Spleen (tissue), 13 donors: ENCODE measurements at places on chromosomes 2 and 18. TPM values are rescaled to one million over a fixed set of nuclear protein-coding genes. Genes with fewer than 3 reads are reported as not detected.

DNA sequence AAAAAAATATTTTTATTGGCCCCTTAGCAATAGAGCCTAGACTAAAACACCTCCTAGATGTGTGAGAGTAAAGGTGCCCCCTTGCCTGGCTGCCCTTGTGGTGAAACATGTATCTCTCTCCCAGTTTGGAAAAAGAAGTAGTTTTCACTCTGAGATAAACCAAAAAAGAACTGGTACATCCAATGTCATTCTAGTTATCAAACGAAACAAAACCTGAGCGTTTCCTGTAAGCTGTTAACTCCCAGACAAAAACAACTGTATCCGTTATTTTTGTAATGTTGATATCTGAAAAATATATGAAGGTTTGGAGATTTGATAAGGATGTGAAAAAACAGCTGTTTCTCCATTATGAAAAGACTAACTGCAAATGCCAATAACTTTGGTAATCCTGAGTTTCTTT, 24.3 kb downstream of the HEATR5B start:
- H3K36me3 ChIP-seq = no peaks in the 10 kb centered on the region
- H3K4me1 ChIP-seq = no peaks in the 10 kb centered on the region
- H3K4me3 ChIP-seq = no peak overlapping the region
- DNase-seq = no peak
- H3K27me3 ChIP-seq = no peaks in the 10 kb centered on the region

The GPR45 gene
- not detected for total RNA-seq

The UGGT1 gene
- total RNA-seq = 57.1 TPM

The COL4A4 gene
- 5.3 TPM for total RNA-seq

- no peak for DNase-seq
- H3K4me1 ChIP-seq = peaks cover 17% of the 10 kb centered on the region
- no peak overlapping the region for H3K27ac ChIP-seq
- no peaks in the 10 kb centered on the region for H3K27me3 ChIP-seq
- no peaks in the 10 kb centered on the region for H3K36me3 ChIP-seq
- H3K4me3 ChIP-seq = no peak overlapping the region
Observed at GRCh38 chr2:157336137-157337010, 10.8 kb upstream of the ERMN start.

The KCNK3 gene
- 3.2 TPM for total RNA-seq

GRCh38 chr2:64273524-64274398, 129.5 kb upstream of the PELI1 start:
- no peak for DNase-seq
- H3K36me3 ChIP-seq = no peaks in the 10 kb centered on the region

GRCh38 chr2:12441750-12442475, 274.8 kb upstream of the TRIB2 start:
- H3K4me3 ChIP-seq = no peak overlapping the region
- no peaks in the 10 kb centered on the region for H3K27me3 ChIP-seq
- H3K4me1 ChIP-seq = peaks cover 6% of the 10 kb centered on the region
- no peak for DNase-seq
- H3K36me3 ChIP-seq = no peaks in the 10 kb centered on the region

DNA sequence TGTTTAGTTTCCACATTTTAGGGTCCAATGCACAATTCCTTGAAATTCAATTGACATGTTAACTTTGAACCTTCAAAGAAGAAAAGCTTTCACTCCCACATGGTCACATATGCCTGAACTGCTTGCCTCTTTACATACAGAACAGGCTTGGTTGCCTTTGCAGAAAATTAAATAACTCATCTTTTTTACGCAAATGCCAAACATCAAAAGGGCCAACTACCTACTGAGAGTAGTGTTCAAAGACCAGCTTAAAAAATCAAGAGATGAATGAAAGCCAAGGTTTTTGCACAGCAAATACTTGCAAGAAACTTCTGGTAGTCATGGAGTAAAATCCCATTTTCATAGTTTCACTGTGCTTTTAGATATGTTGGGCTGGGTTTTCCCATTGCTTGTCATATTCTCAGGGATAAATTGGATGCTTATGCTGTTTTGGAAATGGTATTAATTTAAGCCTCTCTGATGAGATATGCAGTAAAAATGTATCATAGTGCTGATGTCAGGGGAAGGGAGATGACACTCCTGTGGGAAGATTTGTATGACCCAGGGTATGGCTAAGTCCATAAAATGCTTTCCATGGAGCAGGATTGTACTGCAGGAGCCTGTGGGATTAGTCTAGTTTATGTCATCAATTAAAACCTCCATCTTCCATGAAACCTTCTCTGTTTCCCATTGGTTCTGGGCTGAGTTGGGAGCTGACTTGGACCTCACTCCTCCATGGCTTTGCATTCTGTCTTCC, 60.6 kb upstream of the DARS1 start:
- peaks cover 32% of the 10 kb centered on the region for H3K4me1 ChIP-seq
- no peaks in the 10 kb centered on the region for H3K27me3 ChIP-seq
- DNase-seq = no peak
- H3K4me3 ChIP-seq = no peak overlapping the region

DNA sequence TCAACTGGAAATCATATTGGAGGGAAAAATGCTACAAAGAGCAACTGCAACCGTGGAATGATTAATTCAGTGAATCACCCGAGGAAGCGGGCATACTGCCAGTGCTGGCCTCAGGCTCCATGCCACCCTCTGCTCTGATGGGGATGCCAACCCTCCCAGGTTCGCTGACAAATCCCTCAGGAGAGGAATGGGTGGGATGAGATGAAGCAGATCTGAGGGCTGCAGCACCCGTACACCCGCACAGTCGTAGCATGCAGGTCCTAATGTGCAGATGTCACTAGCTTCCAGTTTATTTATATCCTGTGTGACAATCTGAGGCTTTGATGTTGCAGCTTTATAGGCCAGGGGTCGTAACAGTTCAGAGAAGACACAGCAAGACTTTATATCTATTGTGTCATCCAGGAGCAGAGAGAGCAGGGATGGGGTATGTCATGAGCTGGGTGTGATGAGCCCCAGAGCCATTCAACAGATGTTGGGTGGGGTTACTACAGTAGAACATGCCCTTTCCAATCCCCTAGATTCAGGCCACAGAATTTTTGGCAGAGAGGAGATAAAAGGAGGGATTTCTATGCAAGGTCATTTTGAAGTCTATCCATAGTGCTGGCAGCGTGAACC, 44.6 kb downstream of the DPP4 start:
- no peak for DNase-seq
- H3K4me3 ChIP-seq = no peak overlapping the region
- no peaks in the 10 kb centered on the region for H3K27me3 ChIP-seq
- H3K27ac ChIP-seq = no peak overlapping the region
- H3K36me3 ChIP-seq = peaks cover 29% of the 10 kb centered on the region

DNA sequence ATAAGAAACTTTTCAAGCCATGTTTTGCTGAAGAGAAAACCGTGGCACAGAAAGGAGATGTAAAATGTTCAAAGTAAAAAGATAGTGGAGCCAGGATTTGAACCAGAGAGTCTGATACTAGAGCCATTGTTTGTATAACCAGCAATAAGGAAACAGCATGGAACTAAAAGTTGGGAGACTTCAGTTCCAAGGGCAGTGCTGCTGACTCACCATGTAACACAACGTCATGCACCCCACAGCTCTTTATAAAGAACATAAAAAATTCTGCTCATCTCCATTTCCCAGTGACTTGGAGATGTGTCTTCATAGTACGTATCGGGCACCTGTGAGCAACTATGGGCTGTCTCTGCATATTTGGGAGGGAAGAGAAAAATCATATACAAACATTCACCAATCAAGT, 353.0 kb upstream of the PIK3C3 start:
- no peak for DNase-seq
- H3K27ac ChIP-seq = no peak overlapping the region
- H3K4me3 ChIP-seq = no peak overlapping the region
- H3K27me3 ChIP-seq = no peaks in the 10 kb centered on the region
- no peaks in the 10 kb centered on the region for H3K4me1 ChIP-seq

GRCh38 chr2:130896813-130897212, 60.1 kb downstream of the ARHGEF4 start:
- DNase-seq = no peak
- H3K4me1 ChIP-seq = no peaks in the 10 kb centered on the region
- H3K36me3 ChIP-seq = no peaks in the 10 kb centered on the region
- no peak overlapping the region for H3K27ac ChIP-seq

- H3K27me3 ChIP-seq = no peaks in the 10 kb centered on the region
- H3K4me1 ChIP-seq = peaks cover 80% of the 10 kb centered on the region
- H3K27ac ChIP-seq = peak overlapping the region; percentile 69
- DNase-seq = no peak
Observed at GRCh38 chr2:126662621-126663020, 6.7 kb downstream of the GYPC start.

GRCh38 chr2:153476816-153477635, 1.5 kb downstream of the RPRM start:
- peak overlapping the region; percentile 50 for H3K4me3 ChIP-seq
- DNase-seq = no peak
- no peak overlapping the region for H3K27ac ChIP-seq
- peaks cover 26% of the 10 kb centered on the region for H3K27me3 ChIP-seq
- no peaks in the 10 kb centered on the region for H3K36me3 ChIP-seq
- H3K4me1 ChIP-seq = peaks cover 9% of the 10 kb centered on the region

The CYBRD1 gene
- 61.7 TPM for total RNA-seq

The MOCOS gene
- total RNA-seq = 1.3 TPM

DNA sequence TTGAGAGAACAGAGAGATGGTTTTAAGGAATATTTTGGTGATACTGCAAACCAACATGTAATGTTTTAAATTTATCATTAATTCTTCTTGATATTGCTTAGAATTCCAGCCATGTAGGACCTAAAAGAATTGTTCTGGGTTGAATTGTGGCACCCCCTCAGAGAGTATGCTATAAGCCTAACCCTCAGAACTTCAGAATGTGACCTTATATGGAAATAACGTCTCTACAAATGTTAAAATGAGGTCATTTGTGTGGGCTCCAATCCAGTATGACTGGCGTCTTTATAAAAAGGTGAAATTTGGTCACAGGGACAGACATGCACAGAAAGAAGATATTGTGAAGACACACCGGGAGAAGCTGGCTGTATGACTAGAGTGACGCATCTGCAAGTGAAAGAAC, 193.6 kb downstream of the NRXN1 start:
- no peaks in the 10 kb centered on the region for H3K36me3 ChIP-seq
- H3K4me3 ChIP-seq = no peak overlapping the region
- no peak for DNase-seq

DNA sequence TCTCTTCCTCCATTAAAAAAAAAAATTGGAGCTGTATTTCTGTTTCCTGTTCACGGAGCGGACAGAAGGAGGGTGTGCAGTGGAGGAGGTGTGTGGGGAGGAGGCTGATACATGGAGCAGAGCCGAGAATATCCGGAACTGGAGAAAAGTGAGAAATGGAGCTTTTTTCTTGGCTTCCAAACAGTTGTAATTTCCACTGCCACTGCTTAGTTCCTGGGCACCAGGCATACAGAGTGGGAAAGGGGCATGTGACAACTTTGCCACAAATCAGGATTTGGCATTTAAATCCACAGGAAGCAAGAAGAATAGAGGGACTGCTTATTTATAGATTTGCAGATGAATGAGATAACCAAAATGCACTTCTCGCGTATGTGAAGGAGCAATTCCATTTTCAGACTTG, 71.2 kb downstream of the BCL11A start:
- H3K4me1 ChIP-seq = peaks cover 11% of the 10 kb centered on the region
- H3K27ac ChIP-seq = peak overlapping the region; percentile 65
- DNase-seq = no peak
- no peaks in the 10 kb centered on the region for H3K36me3 ChIP-seq

The PHOSPHO2 gene
- 4.7 TPM for total RNA-seq

DNA sequence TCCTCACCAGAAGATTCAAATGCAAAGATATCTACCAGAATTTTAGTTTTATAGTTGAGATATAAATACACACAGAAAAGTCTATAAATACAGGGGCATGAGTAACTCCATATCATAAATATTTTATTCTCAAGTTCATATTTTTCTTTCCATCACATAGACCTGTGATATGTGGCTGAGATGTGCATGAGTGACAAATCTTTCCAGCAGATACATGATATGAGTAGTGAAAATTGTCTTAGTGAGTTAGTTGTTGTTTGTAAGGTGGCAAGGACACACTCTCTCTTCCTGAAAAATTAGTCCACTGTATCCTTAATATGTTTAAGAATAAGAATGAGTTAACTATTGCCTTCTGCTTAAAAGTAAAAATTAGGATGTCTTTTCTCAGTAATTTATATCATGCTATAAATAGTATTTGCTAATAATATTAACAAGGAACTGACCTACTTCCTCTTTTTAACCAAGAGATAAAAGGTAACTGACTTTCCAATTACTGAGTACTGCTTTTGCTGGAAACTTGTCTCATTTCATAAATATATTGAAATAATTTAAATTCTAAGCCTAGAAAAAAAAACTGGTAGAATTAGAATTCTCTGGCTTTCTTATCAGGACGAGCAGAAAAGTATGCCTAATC, 85.2 kb upstream of the SESTD1 start:
- H3K36me3 ChIP-seq = no peaks in the 10 kb centered on the region
- H3K4me3 ChIP-seq = no peak overlapping the region
- H3K27me3 ChIP-seq = no peaks in the 10 kb centered on the region

DNA sequence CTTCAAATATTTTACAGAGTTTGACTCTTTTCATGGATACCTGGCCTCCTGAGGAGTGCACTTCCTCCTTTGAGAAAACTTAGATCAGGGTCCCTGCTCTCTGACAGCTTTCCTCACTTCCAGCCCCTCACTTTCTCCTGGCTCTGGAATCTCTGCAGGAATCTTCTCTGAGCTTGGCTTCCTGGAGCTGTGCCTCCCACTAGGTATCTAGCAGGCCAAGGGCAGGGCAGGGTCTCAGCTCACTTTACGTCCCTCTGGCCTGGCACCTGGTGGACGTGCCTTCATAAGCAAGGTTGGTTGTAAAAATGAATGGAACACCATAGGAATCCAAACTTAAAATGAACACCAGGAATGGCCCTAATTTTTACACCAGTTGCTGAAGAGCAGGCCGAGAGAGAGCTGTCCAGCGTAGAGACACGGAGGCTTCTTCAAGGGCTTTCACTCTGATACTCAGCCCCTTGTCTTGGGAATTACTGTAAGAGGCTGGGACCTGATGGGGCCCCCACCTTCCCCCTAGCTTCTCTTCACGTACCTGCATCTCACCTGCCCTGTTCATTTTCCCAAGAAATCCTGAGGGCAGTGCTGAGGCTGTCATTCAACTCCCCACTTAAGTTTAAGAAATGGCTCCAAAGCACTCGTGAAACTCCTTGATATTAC, 426.9 kb upstream of the ID2 start:
- no peak overlapping the region for H3K4me3 ChIP-seq
- no peaks in the 10 kb centered on the region for H3K4me1 ChIP-seq
- H3K27ac ChIP-seq = no peak overlapping the region

GRCh38 chr2:31429759-31430438, 15.4 kb upstream of the XDH start:
- no peak overlapping the region for H3K27ac ChIP-seq
- H3K4me1 ChIP-seq = no peaks in the 10 kb centered on the region
- H3K27me3 ChIP-seq = no peaks in the 10 kb centered on the region
- no peaks in the 10 kb centered on the region for H3K36me3 ChIP-seq
- no peak for DNase-seq

DNA sequence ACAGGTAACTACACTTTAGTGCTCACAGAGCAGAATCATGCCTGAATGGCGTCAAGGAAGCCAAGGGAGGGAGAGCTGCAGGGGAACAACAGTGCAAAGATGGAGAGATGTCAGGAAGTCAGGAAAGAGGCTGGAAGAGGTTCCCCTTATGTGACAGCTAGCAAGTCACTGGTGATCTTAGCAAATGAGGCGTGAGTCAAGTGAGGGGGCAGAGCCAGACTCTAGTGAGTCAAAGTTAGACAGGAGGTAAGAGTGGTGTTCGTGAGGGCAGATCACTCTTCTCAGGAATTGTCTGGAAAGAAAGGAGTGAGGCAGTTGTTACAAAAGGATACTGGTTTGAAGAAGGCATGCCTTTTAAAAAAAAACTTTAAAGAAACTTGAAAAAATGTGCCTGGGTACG, 87.1 kb downstream of the MEP1B start:
- DNase-seq = no peak
- no peaks in the 10 kb centered on the region for H3K27me3 ChIP-seq
- no peaks in the 10 kb centered on the region for H3K36me3 ChIP-seq
- H3K4me1 ChIP-seq = no peaks in the 10 kb centered on the region
